ENCODE measurements at places on chromosomes 7 and 10. TPM values are rescaled to one million over a fixed set of nuclear protein-coding genes. Genes with fewer than 3 reads are reported as not detected.

FAM200A gene
- polyA plus RNA-seq: 6.3 TPM

DNA sequence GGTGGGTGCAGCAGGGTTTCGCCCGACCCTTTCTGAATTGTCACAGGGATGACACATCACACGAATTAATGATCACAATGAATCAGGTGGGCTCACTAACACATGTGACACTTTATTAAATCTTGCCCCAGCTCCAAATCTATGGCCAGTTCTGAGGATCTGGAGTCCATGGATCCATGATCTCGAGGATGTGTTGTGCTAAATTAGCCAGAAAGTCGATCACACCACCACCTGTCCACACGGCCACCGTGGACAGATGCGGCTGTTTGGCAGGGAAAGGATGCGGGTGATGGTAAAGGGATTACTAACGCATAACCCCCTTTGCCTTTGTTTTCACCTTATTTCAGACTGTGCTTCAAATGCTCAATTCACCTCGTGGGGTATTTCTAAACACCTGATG is 96.4 kb downstream of the COBL start:
- DNase-seq: no peak
- no peaks in the 10 kb centered on the region for H3K4me1 ChIP-seq
- no peaks in the 10 kb centered on the region for H3K36me3 ChIP-seq
- no peak overlapping the region for H3K4me3 ChIP-seq
- H3K27ac ChIP-seq: no peak overlapping the region

- DNase-seq: no peak
- H3K27me3 ChIP-seq: no peaks in the 10 kb centered on the region
- peaks cover 23% of the 10 kb centered on the region for H3K36me3 ChIP-seq
- peak overlapping the region; percentile 87 for H3K27ac ChIP-seq
These were observed 13.6 kb downstream of the SPOCK2 start for GRCh38 chr10:72074574-72075375.

DNA sequence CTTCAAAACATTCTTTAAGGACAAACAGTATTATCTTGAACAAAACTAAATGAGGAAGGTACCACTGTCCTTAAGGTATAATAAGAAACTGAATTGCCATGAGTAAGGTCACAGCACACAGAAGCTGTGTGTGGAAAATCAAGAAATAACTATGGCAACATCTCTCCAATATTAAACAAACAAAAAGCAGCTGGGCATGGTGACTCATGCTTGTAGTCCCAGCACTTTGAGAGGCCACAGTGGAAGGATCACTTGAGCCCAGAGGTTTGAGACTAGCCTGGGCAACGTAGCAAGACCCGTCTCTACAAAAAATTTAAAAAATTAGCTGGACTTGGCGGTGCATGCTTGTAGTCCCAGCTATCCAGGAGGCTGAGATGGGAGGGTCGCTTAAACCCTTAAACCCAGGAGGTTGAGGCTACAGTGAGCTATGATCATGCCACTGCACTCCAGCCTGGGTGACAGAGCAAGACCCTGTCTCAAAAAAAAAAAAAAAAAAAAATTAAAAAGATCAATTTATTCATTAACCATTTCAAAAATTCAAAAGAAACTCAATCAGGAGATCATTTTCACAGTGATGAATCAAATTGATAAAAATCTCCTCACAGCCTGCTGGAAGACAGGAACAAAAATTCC is 195.4 kb downstream of the SKIDA1 start:
- no peaks in the 10 kb centered on the region for H3K36me3 ChIP-seq
- H3K27me3 ChIP-seq: peaks cover 9% of the 10 kb centered on the region
- no peak overlapping the region for H3K4me3 ChIP-seq
- no peaks in the 10 kb centered on the region for H3K4me1 ChIP-seq
